Activated T-cell treated with anti-CD3 and anti-CD28 coated beads, Interleukin-2, amount 50 U/mL, for 24 hours (primary cell): ENCODE measurements at places on chromosomes 5 and 9.

DNA sequence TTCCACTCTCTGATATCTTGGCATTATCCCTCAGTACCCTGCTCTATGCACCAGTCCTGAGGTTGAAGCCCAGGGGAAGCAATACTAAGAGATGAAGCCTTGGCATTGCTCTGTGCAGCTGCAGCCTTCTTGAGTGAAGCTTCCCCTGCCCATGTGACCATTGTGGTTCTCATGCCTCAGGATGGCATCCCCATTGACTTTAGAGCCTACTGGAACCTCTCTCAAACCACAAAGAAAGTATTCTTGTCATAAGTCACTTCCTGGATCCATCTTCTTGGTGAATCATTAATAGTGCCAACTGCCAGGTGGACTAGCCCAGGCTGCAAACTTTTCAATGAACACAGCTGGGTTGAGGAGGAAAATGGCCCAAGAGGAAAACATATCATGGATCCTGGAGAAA lies 283.9 kb upstream of the RFX3 start:
- H3K4me3 ChIP-seq = no peak overlapping the region
- no peak overlapping the region for H3K27ac ChIP-seq
- H3K4me1 ChIP-seq = no peaks in the 10 kb centered on the region
- no peaks in the 10 kb centered on the region for H3K36me3 ChIP-seq
- DNase-seq = no peak
- H3K27me3 ChIP-seq = peaks cover 15% of the 10 kb centered on the region

- no peaks in the 10 kb centered on the region for H3K36me3 ChIP-seq
- DNase-seq = no peak
- peak overlapping the region; percentile 1 for H3K27ac ChIP-seq
- peaks cover 44% of the 10 kb centered on the region for H3K4me1 ChIP-seq
- H3K27me3 ChIP-seq = no peaks in the 10 kb centered on the region
Observed at GRCh38 chr5:52709167-52709925, 78.4 kb upstream of the ITGA1 start.

- DNase-seq = no peak
- no peaks in the 10 kb centered on the region for H3K4me1 ChIP-seq
- H3K36me3 ChIP-seq = no peaks in the 10 kb centered on the region
- H3K27me3 ChIP-seq = no peaks in the 10 kb centered on the region
- H3K4me3 ChIP-seq = no peak overlapping the region
Observed at GRCh38 chr5:79834098-79834753, 144.6 kb downstream of the CMYA5 start.

GRCh38 chr5:93378073-93378472 lies 202.9 kb downstream of the NR2F1-AS1 start:
- DNase-seq = no peak
- H3K4me1 ChIP-seq = no peaks in the 10 kb centered on the region
- no peak overlapping the region for H3K4me3 ChIP-seq
- no peaks in the 10 kb centered on the region for H3K27me3 ChIP-seq
- no peak overlapping the region for H3K27ac ChIP-seq
- no peaks in the 10 kb centered on the region for H3K36me3 ChIP-seq

DNA sequence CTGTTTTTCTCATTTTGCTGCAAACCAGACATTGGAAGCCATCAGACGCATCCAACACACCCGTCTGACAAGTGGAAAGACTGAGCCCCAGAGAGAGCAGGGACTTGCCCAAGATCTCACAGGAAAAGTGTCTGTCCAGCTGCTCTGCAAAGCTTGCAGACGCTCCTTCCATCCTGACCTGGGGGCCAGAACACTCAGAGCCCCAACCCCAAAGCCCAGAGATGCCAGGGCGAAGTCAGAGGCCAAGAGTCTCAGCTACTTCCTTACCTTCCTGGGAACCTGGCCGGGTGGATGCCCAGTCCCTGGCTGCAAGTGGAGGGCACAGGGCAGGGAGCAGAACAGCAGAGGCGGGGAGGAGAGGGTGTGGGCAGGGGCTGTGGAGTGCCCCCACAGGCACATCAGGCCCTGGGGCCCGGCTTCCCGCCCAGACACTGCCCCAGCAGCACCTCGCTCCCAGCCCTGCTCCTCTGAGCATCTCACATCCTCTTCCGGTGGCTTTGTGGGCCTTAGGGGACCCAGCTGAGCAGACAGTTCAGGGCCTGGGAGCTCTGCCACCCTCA lies 9.7 kb upstream of the RALGDS start:
- peaks cover 85% of the 10 kb centered on the region for H3K4me1 ChIP-seq
- peak overlapping the region; percentile 93 for H3K27ac ChIP-seq
- DNase-seq = peak; percentile 60
- H3K27me3 ChIP-seq = no peaks in the 10 kb centered on the region

- H3K36me3 ChIP-seq = no peaks in the 10 kb centered on the region
- H3K4me3 ChIP-seq = peak overlapping the region; percentile 47
- peak overlapping the region; percentile 93 for H3K27ac ChIP-seq
- peak; percentile 71 for DNase-seq
- H3K4me1 ChIP-seq = peaks cover 88% of the 10 kb centered on the region
Observed at GRCh38 chr5:132102101-132102701, 28.6 kb downstream of the CSF2 start.

GRCh38 chr9:16133032-16133431 lies 580.2 kb downstream of the CCDC171 start:
- H3K27me3 ChIP-seq = no peaks in the 10 kb centered on the region
- H3K27ac ChIP-seq = no peak overlapping the region
- H3K4me3 ChIP-seq = no peak overlapping the region
- peaks cover 2% of the 10 kb centered on the region for H3K4me1 ChIP-seq
- H3K36me3 ChIP-seq = no peaks in the 10 kb centered on the region

GRCh38 chr9:76153339-76153738 lies 240.9 kb downstream of the RFK start:
- peaks cover 15% of the 10 kb centered on the region for H3K36me3 ChIP-seq
- H3K27ac ChIP-seq = no peak overlapping the region
- DNase-seq = no peak

DNA sequence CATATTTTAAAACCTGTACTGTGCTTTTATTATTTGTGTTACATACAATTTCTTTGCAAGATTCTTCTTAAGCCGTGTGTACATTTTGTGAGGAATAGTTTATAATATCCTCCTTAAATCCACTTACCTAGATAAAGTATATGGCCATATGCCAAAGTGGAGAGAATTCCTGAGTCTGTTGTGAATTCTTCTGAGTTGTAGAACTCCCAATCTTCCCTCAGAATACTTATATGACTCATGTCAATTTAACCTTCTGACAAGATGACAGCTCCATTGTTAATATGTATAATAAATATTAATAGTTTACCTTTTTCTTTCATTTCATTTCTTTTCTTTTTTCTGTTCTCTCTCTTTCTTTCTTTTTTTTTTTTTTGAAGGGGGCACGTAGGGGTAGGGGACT lies 6.0 kb upstream of the RICTOR start:
- H3K4me1 ChIP-seq = peaks cover 42% of the 10 kb centered on the region
- H3K36me3 ChIP-seq = peaks cover 3% of the 10 kb centered on the region
- peaks cover 50% of the 10 kb centered on the region for H3K27me3 ChIP-seq
- H3K4me3 ChIP-seq = no peak overlapping the region
- H3K27ac ChIP-seq = no peak overlapping the region

DNA sequence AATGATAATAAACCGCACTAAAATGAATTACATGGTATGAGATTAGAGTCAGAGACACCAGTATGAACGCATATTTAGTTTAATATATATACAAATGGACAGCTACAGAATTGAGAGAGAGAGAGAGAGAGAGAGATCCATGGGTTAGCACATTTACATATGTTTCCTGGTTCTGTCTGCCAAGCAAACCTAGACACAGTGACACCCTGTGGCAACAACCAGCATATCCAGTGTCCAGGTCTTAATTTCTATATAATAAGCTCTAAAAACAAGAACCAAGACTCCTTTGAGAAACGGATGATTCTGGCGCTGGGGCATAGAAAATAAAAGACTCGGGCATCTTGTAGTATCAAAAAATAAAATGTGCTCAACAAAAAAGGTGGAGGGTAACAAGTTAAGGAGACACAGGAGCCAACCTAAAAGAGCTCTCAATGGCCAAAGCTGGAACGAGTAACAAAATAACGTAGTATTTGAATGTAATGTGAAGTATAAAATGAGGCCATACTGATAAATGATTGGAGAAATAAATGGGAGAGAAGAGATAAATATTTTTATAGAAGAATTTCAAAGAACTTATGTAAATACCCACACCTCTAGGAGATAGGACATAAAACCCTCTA lies 84.5 kb downstream of the RFX3 start:
- DNase-seq = peak; percentile 50
- peaks cover 14% of the 10 kb centered on the region for H3K4me1 ChIP-seq
- H3K4me3 ChIP-seq = no peak overlapping the region
- peaks cover 19% of the 10 kb centered on the region for H3K36me3 ChIP-seq
- no peaks in the 10 kb centered on the region for H3K27me3 ChIP-seq
- H3K27ac ChIP-seq = no peak overlapping the region

GRCh38 chr9:86978922-86979474 lies 31.7 kb upstream of the GAS1 start:
- H3K4me3 ChIP-seq = no peak overlapping the region
- no peak overlapping the region for H3K27ac ChIP-seq
- peaks cover 59% of the 10 kb centered on the region for H3K27me3 ChIP-seq
- no peak for DNase-seq

DNA sequence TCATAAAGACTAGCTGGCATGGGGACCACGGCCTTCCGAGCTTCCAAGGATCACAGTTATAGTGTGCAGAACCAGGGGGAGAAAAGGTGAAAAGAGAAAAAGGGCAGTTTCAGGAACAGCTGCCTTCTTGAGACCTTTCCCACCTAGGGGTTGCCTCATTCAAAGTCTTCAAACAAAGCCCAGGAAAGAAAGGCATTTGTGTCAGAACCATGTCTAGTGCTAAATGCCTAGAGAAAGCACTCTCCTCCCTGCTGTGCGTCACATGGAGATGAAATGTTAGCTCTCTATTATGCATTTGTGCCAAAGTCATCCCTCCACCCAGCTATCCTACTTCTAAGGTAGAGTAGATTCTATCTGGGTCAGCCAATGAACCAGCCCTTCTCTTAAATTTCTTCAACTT lies 1037.3 kb upstream of the WWC1 start:
- no peaks in the 10 kb centered on the region for H3K36me3 ChIP-seq
- H3K27ac ChIP-seq = no peak overlapping the region
- no peaks in the 10 kb centered on the region for H3K4me1 ChIP-seq
- DNase-seq = no peak

DNA sequence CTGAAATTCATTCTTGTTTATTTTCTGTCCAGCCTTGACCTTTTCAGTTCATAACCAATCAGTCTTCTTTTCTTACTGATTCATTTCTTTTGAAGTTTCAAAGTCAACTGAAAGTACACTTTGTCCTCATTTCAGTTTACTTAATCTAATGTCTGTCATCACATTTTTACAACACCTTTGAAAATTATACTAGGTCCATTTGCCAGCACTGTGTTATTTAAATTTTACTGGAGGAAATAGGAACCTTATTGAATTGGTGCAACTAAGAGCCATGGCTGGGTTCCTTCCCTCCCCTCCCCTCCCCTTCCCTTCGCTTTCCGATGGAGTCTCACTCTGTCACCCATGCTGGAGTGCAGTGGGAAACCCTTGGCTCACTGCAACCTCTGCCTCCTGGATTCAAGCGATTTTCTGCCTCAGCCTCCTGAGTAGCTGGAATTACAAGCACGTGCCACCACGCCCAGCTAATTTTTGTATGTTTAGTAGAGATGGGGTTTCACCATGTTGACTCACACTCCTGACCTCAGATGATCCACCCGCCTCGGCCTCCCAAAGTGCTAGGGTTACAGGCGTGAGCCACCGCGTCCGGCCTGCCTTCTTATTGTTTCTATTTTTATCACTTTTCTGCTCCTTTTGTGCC lies 6.3 kb downstream of the RMI1 start:
- H3K27ac ChIP-seq = peak overlapping the region; percentile 53
- no peak for DNase-seq
- H3K27me3 ChIP-seq = no peaks in the 10 kb centered on the region
- peaks cover 29% of the 10 kb centered on the region for H3K4me1 ChIP-seq
- H3K36me3 ChIP-seq = peaks cover 56% of the 10 kb centered on the region

DNA sequence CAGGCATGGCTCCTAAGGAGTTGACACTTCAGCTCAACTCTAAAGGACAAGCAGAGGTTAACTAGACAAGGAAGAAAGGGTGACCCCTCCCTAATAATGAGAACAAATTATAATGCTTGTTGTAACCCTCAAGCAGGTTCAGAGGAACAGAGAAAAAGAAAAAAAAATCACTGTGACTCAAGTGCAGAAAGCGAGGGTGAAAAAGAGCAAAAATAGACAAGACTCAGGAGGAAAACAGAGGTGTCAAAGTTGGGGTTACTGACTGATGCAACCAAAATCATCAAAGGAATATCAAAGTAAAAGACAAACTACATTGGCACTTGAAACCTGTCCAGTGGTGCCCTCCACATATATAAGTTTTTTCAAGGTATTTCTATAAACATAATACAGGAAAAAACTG lies 28.4 kb downstream of the FBXW11 start:
- H3K36me3 ChIP-seq = peaks cover 79% of the 10 kb centered on the region
- peaks cover 62% of the 10 kb centered on the region for H3K4me1 ChIP-seq
- H3K4me3 ChIP-seq = no peak overlapping the region
- DNase-seq = no peak
- no peaks in the 10 kb centered on the region for H3K27me3 ChIP-seq
- H3K27ac ChIP-seq = peak overlapping the region; percentile 53

DNA sequence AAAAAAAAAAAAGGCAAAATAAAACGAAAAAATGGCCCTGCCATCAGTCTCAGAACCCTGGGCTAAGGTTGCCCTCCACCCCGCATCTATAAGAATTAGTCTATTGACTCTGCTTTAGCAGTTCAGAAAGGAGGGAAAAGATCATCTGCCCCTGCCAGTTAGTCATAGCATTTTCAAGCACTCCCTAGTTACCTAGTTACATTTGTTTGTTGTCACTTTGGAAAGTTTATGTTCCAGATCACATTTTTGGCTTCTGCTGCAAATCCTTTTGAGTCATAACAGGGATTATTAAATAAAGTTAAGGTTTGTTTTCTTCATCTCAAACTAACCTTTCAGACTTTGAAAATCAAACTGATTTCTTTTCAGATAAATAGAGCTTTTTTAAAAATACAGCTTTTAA lies 52.1 kb downstream of the AQP7 start:
- H3K36me3 ChIP-seq = peaks cover 90% of the 10 kb centered on the region
- H3K4me3 ChIP-seq = no peak overlapping the region
- H3K4me1 ChIP-seq = no peaks in the 10 kb centered on the region
- H3K27me3 ChIP-seq = no peaks in the 10 kb centered on the region
- H3K27ac ChIP-seq = peak overlapping the region; percentile 70

- no peaks in the 10 kb centered on the region for H3K36me3 ChIP-seq
- no peaks in the 10 kb centered on the region for H3K27me3 ChIP-seq
- H3K4me3 ChIP-seq = no peak overlapping the region
- H3K27ac ChIP-seq = no peak overlapping the region
- no peak for DNase-seq
- H3K4me1 ChIP-seq = no peaks in the 10 kb centered on the region
Observed at GRCh38 chr5:116971131-116971530, 396.5 kb upstream of the SEMA6A start.
